ENCODE measurements at places on chromosomes 7 and 10.

- DNase-seq = no peak
Observed at GRCh38 chr10:101030496-101031127, 317 bp downstream of the PDZD7 start.

DNA sequence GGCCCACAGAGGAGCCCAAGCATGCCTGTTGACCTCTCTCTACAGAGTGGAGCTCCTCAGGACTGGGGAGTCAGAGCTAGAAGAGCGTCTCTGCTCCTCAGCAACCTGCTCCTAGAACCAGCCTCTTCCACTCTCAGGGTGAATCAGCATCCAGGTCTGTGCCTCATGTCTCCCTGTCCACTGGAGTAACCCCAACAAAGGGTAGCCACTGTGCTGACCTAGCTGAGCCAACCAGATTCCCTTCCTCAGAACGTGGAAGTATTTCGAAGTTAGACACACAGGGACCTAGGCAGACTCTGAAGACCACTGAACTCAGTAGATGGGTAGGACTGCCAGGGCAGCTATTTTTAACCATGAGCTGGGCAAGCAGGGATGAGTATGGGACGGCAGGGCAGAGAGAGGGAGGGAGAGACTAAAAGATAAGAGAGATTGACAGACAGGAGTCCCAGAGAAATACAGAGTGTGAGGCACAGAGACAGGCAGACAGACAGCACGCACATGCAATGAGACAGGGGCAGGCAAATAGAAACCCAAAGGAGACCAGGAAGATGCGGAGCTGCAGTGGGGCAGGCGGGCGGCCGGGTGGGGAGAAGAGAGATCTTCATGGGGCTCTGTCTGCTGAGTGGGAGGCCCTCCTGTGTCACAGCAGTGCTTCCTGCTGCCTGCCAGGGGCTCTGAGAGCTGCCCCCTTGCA, 56.7 kb downstream of the OSBPL3 start:
- no peak for DNase-seq

GRCh38 chr10:61423178-61423577, 30.0 kb downstream of the TMEM26 start:
- no peak for DNase-seq

GRCh38 chr10:60848126-60848525, 69.8 kb downstream of the CDK1 start:
- no peak for DNase-seq

- no peak for DNase-seq
Observed at GRCh38 chr7:134804854-134805253, 25.4 kb downstream of the CALD1 start.

DNA sequence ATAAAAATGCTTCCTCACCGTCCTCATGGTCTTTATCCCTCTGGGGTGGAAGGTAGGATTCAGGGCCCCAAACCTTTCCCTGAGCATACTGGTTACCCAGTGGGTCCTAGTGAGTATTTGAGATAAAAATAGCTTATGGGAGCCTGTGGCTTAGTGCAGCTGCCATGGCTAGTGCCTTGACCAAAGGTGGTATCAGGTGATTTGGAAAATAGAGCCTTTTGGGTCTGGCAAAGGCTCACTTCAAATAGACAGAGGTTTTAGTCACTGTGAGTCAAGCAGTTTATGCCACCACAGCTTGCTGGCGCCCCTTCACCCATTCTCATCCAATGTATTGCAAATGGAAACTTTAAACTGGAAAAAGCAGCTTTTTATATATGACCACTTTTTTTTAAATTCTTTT, 30.4 kb downstream of the PLAU start:
- DNase-seq = no peak

DNA sequence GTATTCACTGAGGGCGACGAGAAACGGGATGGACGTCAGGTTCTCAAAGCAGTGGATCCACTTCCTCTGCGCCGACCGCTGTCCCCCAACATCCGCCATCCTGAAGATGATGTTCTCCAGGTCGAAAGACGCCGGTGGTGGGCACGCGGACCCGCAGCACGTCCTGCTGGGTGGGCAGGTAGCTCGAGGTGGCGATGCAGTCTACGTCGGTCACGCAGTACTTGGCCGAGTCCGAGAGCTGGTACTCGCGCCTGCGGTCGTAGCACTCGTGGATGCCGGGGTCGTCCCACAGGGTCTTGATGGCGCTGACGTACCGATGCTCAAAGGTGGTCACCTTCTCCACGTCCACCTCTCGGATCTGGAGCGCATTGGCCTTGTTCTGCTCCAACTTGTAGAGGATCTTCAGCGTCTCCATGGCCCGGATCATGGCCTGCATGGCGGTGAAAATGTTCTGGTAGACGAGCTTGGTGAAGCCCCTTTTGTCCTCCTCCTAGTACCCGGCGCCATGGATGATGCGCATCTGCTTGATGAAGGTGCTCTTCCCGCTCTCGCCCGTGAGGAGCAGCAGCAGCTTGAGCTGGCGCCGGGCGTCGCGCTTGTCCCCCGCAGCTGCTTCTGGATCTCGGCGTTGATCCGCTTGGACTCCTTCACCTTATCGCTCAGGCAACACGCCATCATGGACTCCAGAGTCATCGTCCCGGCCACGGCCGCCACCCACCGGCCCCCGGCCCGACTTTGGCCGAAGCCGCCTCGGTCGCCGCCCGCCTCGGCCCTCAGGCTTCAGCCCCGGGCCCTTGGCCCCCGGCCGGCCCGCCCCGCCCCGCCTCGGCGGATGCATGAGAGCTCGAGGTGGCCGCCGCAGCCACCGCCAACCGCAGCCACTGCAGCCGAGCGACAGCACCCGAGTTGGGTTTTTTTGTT, 122.9 kb upstream of the KCTD7 start:
- peak; percentile 36 for DNase-seq

- no peak for DNase-seq
Observed at GRCh38 chr7:124552217-124552616, 213.4 kb downstream of the GPR37 start.

- DNase-seq = no peak
Observed at GRCh38 chr7:41955893-41956675, 253.2 kb upstream of the INHBA start.

DNA sequence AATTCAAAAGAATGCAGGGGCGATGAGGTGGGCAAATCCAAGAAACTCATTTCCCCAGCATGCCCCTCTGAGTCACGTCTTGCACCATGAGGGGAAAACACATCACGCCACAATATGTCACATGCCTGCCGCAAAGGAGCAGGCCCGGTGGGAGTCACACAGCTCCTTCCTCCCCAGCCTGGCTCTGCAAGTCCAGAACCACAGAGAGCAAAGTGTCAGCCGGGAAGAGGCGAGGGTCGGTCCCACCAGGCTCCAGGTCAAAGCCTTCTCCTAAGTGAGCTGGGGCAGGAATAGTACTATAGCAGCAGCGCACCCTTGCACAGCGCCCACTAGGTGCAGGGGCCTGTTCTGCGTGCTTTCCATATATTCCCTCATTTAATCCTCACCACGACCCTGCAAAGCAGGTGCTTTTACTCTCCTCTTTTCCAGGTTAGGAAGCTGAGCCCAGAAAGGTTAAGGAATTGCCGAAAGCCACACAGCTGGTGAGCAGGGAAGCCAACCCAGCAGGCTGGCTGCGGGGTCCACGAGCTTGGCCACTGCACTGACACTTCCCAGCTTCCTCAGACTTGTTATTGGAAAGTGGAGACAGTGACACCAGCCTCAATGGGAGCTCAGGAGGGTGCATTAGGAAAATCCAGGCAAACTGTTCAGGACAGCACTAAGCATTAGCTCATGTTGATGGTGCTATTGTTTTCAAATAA, 94.0 kb upstream of the ZMIZ1 start:
- peak; percentile 83 for DNase-seq

GRCh38 chr7:1922071-1922869, 252.2 kb downstream of the ELFN1 start:
- DNase-seq = peak; percentile 66

DNA sequence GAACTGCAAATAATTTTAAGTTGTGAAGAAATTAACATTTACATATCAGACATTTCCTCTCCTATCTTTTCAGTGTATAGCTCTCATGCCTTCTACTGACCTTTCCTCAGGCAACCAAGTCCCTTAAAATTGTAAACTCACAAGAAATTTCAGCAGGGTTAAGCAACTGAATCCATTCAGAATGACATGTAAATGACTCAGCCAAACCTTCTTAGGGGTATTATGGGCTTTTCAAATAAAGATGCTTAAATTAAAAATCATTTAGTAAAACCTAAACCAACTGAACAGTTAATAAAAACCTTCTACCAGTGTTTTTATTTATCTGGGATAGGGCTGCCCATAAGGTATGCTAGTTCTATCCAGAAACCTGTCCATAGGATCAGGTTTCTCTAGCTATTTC, 20.7 kb downstream of the WAPL start:
- DNase-seq = no peak

GRCh38 chr10:20635570-20635969, 261.5 kb downstream of the NEBL start:
- no peak for DNase-seq

DNA sequence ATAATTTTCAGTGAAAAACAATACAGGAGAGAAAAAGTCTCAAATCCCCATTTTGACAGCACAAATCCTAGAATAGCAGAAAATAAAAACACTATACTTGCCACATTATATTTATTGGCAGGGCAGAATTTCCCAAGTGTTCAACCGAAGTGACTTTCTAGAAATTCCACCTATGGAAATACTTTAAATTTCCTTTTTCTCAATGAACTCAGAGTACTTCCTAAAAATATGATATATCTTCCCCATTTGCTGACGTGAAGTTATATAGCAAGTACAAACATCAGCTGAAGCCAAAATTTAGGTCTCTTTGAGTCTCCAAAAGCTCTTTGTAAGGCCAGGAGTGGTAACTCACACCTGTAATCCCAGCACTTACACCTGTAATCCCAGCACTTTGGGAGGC, 83.3 kb downstream of the NT5C2 start:
- DNase-seq = no peak

- DNase-seq = no peak
Observed at GRCh38 chr7:117793521-117793920, 79.7 kb downstream of the CTTNBP2 start.

DNA sequence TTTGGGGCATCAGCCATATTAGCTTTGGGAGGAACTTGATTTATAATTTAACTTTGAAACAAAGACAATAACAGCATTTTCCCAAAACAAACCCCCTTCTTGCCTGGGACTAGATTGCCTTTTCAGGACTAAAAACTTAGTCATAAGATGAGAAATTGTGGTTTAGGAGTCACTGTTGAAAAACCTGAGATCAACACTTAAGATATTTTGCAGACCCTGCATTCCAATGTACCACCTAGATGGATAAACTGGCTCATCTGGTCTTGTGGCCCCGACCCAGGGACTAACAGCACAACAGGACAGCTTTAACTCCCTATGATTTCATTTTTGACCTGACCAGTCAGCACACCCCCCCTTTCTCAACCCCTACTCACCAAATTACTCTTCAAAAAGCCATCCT, 1165.4 kb downstream of the XPNPEP1 start:
- no peak for DNase-seq

- no peak for DNase-seq
Observed at GRCh38 chr7:116340201-116340847, 130.0 kb downstream of the TES start.

DNA sequence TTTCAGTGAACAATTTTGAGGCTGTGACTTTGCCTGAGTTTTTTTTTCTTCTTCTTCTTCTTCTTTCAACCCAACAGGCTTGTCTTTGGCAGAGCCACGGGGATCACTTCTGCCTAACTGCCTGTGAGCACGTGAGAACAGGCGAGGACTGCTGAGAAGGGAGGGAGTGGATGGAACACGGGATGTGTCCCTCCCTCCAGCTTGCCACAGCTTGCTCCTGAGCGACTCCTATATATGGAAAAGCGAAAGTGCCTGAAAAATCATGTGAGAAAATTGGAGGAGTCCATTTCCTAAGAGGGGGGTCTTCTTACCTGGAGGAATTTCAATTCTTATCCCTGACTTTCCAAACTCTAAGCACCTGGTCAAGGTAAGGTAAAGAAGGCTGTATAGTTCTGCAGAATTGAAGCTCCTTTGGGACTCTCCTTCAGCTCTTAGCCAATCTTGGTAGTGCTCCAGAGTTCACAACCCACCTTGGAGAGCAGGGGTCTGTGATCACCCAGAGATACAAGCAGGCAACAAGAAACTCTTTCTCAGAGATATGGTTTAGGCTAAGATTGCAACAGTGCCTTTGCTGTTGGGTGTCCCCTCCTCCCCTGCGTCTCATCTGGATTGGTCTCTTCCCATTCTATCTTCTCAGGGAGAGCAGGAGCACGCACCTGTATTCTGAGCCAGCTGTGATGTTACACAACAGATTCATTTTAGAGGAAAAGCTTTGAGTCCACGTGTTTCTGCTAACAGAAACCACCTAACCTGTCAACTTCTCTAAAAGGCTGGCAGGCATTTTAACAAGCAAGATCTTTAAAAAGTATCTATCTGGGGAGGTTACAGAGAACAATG, at the start of gene MAT1A:
TSS of gene MAT1A (minus strand) at position 208 of the 837 bp plus-strand sequence. CDS start 235 bp downstream, outside the sequence.
- DNase-seq = no peak

DNA sequence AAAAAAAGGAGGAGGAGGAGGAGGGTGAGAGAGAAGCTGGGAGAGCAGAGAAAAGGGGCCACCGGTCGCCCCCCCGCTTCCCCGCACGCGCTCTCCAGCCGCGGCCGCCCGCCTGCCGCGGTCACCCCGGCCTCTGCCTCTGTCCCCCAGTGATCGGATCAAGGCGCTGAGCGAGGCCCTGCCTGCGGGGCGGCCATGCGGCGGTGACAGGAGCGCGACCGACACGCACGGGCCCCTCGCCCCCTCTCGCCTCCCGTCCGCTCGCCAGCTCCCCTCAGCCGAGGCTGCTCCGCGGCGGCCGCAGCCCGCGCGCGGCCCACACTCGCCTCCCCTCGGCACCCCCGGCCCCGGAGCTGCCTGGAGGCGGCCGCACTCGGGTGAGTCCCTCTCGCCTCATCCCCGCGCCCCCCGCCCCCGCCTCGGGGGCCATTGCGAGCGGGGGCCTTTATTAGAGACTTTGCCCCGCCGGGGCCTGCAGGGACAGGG, at the start of gene GTF2I:
TSS of gene GTF2I (plus strand) at position 27 of the 486 bp plus-strand sequence. CDS start 31,411 bp downstream, outside the sequence.
- DNase-seq = peak; percentile 62

DNA sequence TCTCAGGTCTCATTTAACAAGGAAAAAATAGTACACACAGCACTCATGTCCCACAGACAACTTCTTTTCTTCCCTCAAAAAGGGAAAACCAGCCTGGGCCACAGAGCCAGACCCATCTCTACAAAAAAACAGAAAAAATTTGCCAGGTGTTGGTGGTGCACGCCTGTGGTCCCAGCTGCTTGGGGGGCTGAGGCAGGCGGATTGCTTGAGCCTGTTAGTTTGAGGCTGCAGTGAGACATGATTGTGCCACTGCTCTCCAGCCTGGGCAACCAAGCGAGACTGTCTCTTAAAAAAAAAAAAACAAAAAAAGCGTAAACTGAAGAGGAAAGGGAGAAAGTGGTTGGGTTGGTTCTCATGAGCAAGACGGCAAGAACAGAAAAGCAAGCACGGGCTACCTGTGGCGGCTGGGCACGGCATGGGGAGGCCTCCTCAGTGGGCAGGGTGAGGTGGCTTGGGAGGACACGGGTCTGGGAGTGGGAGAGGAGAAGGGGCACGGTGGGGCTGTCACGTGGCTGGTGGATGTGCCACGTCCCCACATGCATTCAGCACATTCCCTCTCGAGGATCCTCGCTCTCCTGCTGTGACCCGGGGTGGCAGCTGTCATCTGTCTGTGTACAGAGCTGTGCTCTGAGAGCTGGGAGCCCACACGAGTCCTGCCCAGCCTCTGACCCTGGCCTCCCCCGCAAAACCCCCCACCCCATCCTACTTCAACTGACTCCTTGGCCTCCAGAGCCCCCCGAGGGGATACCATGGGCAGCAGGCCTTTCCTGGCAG, 219.7 kb downstream of the MLLT10 start:
- no peak for DNase-seq

Data from stimulated activated CD8-positive, alpha-beta memory T cell treated with anti-CD3 and anti-CD28 coated beads, Interleukin-4, amount 100 ng/mL, for 48 hours (primary cell).